ENCODE measurements at places on chromosomes 2 and 18.

GRCh38 chr2:157052685-157053224 is 204.8 kb upstream of the GALNT5 start:
- no peak for DNase-seq

- no peak for DNase-seq
Observed at GRCh38 chr2:168138374-168138773, 109.0 kb downstream of the STK39 start.

DNA sequence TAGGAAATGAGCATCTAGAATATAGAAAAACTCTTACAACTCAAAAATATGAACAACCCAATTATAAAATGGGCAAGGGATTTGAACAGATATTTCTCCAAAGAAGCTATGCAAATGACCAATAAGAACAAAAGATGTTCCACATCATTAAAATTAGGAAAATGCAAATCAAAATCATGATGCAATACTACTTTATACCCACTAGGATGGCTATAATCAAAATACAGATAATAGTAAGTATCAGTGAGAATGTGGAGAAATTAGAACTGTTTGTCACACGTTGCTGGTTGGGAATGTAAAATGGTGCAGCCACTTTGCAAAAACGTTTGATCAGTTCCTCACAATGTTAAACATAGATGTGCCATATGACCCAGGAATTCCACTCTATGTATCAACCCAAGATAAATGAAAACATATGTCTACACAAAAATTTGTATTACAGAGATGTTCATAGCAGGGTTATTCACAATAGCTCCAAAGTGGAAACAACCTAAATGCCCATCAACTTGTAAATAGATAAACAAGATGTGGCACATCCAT is 558.4 kb downstream of the SLC4A3 start:
- no peak for DNase-seq

GRCh38 chr2:171347591-171348032 is 86.2 kb downstream of the METTL8 start:
- no peak for DNase-seq

DNA sequence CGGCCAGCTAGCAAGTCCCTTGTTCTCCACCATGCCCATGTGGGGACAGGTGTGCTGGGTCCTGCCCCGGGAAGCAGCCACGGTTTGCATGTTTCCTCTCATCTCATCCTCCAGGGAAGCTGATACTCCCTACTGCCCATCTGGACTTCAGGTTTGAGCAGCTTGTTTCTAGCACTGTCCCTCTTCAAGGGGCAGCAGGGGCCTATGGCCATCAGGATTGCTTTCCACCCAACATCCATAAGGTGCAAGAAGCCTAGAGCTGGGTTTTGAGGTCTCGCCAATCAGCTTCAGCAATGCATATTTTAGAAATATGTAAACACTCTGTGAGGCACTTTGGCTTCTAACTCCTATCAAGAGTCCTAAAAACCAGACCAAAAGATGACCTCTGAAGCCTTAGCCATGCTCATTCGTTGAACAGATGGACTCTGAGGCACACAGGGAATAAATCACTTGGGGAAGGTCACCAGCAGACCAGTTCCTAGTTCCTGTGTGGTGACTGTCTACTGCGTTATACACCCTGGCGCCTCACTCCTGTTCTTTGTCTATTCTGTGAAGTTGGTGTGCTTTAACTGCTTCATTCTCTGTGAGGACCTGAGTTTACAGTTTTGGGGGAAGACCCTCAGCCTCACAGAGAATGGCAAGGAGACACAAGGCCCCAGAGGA is 192.6 kb upstream of the TWIST2 start:
- DNase-seq, result no peak

- no peak for DNase-seq
Observed at GRCh38 chr2:47243596-47244323, 88.7 kb upstream of the STPG4 start.

GRCh38 chr2:138959031-138959430 is 178.8 kb upstream of the NXPH2 start:
- no peak for DNase-seq

- DNase-seq, result no peak
Observed at GRCh38 chr2:73295751-73296400, 2.5 kb upstream of the EGR4 start.

DNA sequence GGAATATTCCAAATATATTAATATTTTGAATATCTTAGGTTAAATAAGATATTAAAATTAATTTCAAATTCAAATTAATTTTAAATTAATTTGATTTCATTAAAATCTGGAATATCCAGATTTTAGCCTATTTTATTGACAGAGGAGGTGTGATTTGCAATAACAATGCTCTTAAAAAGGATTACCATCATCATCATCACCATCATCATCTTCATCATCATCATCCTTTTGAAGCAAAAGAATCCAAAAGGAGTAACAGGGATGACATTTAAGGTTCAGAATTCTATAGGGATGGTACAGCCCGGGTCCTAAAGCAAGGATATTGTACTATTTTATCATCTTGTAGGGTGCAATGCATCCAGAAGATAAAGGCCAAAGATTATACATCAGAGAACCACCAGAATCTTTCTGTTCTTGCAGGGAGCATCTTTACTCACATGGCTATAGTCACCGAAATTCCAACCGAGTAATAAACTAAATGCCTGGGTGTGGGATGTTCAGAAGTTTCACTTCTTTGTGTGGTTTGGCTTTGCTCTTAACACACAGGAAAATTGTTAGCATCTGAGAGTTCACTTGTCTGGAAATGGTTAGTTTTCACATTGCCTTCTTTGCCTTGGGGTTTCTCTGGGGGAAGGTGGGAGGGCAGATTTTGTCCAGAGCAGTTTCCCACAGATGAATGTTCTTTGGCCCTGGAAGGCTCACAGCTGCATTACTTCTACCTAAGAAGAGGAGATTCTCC is 99.1 kb upstream of the ITGA6 start:
- DNase-seq, result no peak

DNA sequence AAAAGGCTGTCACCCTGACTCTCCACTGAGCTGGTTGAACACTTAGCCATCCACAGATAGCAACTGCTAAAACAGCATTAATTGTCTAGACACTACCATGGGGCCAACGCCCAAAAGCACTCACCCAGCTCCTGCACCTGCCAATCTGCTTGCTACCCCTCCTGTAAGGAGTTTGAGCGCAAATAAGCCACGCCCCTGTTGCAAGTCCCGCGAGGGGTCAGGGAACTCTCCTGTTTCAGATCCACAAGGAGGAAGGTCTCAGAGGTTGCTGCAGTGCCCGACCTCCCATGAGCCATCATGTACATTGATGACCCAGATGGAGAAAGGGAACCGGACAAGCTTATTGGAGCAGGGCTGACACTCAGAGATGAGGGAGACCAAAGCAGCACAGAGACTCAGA is 106.8 kb downstream of the ZNF516 start:
- no peak for DNase-seq

GRCh38 chr2:29726976-29727375 is 194.4 kb downstream of the ALK start:
- no peak for DNase-seq

GRCh38 chr2:199739413-199740110 is 111.4 kb downstream of the FTCDNL1 start:
- DNase-seq, result peak; percentile 15

- DNase-seq, result no peak
Observed at GRCh38 chr2:23273786-23274185, 111.2 kb upstream of the KLHL29 start.

DNA sequence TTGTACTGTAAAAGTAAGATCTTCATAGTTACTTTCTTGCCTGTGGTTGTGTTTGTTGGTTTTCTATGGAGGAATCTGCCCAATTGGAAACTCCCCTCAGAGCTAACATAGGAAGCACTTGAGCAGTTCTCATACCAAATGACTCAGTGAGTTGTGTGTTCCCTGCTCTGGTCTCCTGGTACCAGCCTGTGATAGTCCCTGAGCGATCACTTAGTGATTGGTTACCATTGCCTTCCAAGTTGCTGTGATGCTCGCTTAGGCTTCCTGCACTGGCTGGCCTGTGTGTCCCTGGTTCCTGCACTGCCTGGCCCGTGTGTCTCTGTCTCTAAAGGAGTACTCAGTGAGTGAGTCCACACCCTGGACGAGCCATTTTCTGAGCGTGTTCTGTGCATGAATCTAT is 133.0 kb downstream of the MAP4K4 start:
- DNase-seq, result no peak

Data from substantia nigra (tissue), 51 donors.